NCI-H1417 (cell line): ENCODE measurements at places on chromosomes 2 and 18.
A peak's percentile ranks its signal among the peaks of the same experiment; 100 is the strongest.

- DNase-seq: no peak
These were observed 813.3 kb downstream of the DCC start for GRCh38 chr18:53153281-53153680.

DNA sequence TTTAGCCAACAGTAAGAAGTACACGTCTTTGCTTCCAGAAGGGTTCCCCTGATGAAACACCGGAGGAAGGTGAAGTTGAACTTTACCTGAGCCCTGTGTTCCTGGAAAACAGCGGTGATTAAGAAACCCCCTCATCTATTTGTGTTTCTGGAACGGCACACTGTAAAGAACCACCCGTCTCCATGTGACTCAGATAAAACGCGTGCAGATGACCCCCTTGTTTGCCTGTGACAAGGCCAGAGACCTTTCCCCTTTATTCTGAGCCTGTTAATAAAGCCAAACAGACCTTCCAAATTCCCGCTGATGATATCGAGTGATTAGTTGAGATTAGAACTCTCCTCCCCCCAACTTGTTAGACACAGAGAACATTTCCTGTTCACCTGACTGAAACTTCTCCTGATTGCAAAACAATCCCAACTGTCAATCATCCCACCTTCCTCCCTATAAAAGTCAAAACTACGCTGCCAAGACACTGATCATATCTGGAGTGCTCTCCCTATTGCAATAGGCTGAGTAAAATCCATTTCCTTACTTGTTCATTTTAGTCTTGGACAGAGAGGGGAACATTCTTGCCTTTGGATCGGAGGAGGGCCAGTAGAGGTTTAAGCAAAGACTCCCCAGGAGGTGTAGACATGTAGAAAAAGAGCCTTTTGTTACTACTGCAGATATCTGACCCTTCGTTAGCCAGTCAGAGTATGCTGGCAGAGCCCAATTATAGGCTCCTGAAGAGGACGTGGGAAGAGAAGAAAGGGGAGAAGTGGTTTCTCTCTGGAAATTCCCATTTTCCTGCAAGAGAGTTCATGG lies 914 bp upstream of the IWS1 start:
- peak; percentile 87 for DNase-seq

GRCh38 chr2:213868526-213868925 lies 542.3 kb upstream of the VWC2L start:
- no peak for DNase-seq

DNA sequence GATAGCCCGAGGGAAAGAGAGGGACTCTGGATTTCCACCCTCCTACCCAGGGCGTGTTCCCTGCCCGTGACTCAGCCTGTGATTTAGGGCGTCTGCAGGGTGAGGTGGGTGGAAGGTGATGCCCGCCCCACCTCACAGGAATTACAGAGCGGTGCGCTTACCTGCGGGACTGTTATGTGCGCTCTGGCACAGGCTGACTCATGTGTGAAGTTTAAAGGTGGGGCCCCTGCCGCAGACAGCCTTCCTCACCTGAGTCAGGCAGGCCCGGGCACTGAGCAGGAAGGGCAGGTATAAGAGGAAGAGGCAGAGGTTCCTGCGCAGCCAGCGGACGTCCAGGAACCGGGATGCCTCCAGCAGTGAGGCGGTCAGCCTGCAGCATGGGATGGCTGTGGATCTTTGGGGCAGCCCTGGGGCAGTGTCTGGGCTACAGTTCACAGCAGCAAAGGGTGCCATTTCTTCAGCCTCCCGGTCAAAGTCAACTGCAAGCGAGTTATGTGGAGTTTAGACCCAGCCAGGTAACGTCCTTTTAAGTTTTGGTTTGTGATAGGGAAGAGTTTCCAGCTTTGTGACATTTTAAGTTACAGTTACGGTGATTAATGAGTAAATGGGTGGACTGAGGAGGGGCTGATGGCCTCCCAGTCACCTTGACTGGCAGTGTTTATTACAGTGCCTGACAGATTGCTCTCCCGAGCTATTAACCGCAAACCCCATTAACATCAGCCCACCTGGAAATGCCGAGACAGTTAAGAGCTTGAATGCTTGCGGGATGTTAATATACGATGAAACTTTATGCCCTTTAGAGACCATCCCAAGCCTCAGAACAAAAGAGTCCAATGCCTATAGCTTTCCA lies 141.6 kb upstream of the TTC39C start:
- DNase-seq: peak; percentile 50

GRCh38 chr18:52537261-52537660 lies 197.3 kb downstream of the DCC start:
- DNase-seq: no peak

DNA sequence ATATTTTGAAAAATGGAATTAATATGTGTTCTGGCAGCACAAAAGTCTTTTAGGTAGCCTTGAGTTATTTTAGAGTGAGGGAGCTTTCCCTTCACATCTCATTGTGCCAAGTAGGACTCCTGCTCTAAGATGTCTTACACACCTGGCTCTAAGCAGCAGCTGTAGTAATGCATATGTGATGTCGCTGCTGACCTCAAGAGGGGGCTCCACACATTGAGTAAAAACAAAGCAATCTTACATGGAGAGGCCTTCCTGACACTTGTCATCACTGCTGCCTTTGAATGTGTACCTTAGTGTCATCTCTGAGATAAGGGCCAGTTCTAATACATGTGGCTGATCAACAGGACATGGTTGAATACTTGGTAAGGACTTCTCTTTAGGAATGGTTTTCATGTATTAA lies 75.8 kb downstream of the ACTR3 start:
- DNase-seq: peak; percentile 24

GRCh38 chr2:113225263-113226259 lies 51.8 kb downstream of the PSD4 start:
- peak; percentile 83 for DNase-seq

GRCh38 chr2:160241251-160242137 lies 41.4 kb upstream of the ITGB6 start:
- DNase-seq: no peak

GRCh38 chr18:59085126-59085794 lies 54.4 kb upstream of the SEC11C start:
- DNase-seq: peak; percentile 45

DNA sequence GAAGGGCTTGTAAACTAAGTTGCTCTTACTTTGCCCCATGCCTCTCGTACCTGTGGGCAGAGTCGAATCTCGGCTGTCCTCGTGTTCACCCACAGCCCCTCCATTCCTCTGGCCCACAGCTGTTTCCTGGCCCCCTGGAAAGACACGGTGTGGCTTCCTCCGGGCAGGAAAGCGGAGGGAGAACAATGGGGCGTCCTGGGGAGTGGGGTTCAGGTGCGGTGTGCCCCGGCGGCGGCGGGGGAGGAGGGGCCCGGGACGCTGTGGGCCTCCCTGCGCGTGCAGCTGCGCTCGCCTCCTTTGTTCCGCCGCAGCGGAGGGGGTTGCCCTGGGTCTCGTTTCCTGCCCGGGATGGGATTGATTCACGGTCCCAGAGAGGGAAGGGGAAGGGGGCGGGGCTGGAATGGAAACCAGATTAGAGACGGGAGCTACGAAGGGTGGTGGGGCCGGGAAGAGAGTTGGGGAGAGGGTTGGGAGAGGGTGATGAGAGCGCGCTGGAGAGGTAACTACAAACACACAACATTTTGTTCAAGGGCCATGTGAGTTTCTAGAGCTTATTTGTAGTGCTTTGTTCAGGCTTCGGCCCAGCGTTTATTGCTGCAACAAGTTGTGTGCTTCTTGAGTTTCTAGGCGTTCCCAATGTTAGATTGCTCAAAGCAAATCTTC lies 796 bp downstream of the MYO1B start:
- peak; percentile 79 for DNase-seq

GRCh38 chr2:222745836-222746559 lies 74.5 kb downstream of the MOGAT1 start:
- no peak for DNase-seq

- no peak for DNase-seq
These were observed 167.3 kb upstream of the SCN7A start for GRCh38 chr2:166661391-166661790.

GRCh38 chr2:227163998-227164762 lies at the start of the genes COL4A3 and COL4A4:
COL4A3 (plus strand) TSS chr2:227164624; CDS start chr2:227164727, 103 bp downstream.
COL4A4 (minus strand) TSS chr2:227164205; CDS start chr2:227147483, 16,722 bp downstream.
- DNase-seq: peak; percentile 72

- DNase-seq: no peak
These were observed 335.0 kb upstream of the KYNU start for GRCh38 chr2:142542431-142542910.

GRCh38 chr18:41490861-41491260 lies 464.2 kb upstream of the PIK3C3 start:
- DNase-seq: peak; percentile 83

- no peak for DNase-seq
These were observed 305.0 kb upstream of the ID2 start for GRCh38 chr2:8376603-8377410.

DNA sequence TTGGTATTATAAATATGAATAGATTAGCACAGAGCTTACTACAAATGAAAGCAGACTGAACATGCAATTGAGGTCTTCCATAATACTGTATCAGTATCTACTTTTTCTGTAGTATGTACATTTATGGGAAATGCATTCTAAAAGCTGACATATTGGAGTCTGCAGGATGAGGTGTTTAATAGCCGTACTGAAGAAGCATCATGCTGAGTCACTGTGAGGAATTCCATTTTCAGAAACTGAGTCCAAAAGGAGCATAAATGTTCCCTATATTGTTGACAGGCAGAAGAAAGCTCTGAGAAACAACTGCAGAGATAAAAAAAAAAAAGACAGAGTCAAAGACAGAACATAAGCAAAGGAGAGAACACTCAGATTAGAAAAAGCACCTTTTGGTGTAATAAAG lies 366.7 kb upstream of the SPHKAP start:
- no peak for DNase-seq

- DNase-seq: no peak
These were observed 97.6 kb upstream of the MAPRE2 start for GRCh38 chr18:34943587-34943986.

GRCh38 chr2:47488870-47489584 lies 86.1 kb downstream of the MSH2 start:
- no peak for DNase-seq

DNA sequence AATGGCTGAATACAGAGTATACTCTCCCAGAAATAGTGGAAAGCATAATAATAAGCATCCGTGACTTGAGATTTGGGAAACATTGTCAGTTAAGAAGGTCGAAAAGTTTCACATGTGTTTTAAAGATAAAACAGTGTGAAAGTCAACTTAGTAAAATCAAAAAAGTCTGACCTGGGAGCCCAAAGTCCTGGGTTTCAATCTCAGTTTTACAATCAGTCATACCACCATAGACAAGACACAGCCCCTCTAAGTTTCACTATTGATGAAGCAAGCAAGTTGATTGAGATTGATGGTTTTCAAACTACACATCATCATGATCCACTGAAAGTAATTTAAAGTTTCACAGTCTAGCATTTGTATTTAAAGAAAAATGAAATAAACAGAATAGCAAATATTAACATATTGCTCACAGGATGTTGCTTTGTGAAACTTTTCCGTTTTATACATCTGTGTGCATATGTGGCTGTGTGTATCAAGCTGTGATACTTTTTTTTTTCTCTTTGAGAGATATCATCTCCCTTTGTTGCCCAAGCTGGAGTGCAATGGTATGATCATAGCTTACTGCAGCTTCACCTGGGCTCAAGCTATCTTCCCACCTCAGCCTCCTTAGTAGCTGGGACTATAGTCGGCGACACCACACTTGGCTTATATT lies 71.1 kb downstream of the PIK3C3 start:
- DNase-seq: no peak

GRCh38 chr2:231117922-231118613 lies 6.8 kb downstream of the HTR2B start:
- DNase-seq: no peak

GRCh38 chr2:20350041-20350712 lies 467 bp downstream of the PUM2 start:
- peak; percentile 93 for DNase-seq

DNA sequence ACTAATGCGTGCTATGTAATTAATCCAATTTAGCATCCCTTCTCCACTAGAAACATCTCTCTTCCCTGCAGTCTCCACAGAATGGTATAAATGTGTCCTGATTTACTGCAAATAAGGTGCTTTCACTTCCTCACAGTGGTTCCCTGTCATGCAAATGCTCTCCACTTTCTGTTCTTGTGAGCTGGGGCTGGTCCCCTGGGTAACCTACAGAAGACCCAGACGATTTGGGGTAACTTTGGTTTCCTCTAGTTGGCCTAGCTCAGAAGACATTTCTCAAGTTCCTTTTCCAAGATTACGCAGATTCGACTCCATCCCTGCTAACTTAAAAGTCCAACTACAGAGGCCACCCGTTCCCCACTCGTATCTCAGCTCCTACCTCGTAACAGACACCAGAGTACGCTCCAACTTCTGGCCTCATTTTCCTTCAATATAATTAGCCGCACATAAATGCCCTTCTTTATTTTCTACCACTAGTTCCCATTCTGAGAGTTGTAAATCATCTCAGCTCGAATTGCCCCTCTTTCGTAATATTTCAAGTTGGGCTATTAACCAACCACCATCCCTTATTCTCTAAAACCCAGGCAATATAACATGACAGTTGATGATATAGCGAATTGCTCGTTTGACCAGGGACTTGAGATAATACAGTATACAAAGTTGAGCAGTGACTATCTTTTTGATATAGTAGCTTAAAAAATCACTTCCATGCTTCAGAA lies 28.8 kb upstream of the NEDD4L start:
- DNase-seq: no peak

GRCh38 chr18:59865241-59865986 lies 34.4 kb upstream of the PMAIP1 start:
- no peak for DNase-seq

GRCh38 chr18:655445-655844 lies 2.0 kb upstream of the TYMS start:
- no peak for DNase-seq
